ENCODE measurements at places on chromosomes 5 and 9.

DNA sequence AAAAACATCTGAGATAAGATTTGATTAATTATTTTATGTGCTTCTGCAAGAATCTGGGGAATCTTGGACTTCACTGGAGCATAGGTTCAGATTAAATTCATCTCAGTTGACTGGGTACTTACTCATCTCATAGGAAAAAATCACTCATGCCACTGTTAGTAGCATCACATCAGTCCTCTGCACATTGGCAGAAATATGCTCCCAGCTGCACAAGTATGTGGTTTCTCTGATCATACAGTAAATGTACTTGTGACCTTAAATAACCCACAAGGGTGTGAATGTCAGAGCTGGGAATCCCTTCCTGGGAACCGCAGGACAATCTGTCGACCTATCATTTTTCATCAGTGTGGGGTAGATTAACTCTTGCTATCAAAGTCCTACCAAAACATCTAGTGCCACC, 203.7 kb upstream of the SLC24A2 start:
- no peak for DNase-seq

DNA sequence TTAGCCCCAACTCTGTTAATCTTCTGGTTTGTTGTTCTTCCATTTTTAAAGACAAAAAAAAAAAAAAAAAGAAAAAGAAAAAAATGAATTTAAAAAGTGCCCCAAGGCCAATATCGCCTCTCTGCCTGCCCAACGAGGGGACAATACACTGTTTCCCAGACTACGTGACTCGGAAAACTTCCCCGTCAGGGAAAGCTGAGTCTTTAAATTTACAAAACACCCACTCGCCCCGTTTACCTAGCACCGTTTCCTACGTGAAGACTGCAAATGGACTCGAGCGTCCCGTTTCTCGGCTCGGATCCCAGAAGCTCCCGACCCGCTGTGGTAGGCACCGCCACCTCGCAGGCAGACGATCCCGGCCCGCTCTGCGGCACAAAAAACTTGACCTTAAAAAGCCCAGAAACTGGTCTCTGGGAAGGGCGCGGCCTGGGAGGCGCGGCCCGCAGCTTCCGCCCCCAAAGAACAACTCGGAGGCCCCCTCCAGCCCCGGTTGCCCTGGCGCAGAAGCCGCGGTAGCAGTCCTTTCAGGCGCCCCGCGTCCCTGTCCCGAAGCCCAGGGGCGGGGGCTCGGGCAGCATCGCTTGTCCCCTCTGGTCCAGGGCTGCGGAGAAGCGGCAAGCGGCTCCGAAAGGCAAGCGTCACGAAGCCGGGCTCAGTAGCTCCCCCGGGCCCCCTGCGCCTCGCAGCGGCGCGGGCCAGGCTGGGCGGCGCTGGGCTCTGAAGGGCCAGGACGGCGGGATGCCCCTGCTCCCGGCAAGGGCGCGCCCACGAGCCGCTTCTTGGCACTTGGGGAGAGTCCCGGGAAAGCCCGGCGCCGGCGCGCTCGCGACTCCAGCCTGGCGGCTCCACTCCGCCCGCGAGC, at the start of gene GCNT4:
TSS of gene GCNT4 (minus strand) at position 367 of the 862 bp plus-strand sequence. CDS start 22,521 bp downstream, outside the sequence.
- peak; percentile 66 for DNase-seq

GRCh38 chr9:5909976-5910375, 19.3 kb downstream of the MLANA start:
- DNase-seq, result no peak

DNA sequence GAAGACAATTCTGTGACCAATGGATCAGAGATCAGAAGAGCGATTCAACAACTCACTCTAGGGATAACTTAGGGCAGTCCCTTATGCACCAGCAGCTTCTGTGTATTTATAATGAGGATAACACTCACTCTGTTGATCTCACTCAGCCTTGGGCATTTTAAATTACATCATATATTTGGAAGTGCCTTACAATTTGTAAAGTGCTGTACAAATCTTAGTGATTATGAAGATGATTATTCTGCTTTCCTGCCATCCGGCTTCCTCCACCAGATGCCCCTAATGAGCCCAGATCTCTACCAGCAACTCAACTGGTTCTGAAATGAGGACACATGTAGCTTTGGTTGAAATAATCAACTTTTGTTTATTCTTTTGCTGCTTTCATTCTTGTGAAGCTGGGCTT, 105.3 kb downstream of the PCSK1 start:
- DNase-seq, result no peak

GRCh38 chr5:109325456-109325855, 84.3 kb downstream of the PJA2 start:
- DNase-seq, result no peak

DNA sequence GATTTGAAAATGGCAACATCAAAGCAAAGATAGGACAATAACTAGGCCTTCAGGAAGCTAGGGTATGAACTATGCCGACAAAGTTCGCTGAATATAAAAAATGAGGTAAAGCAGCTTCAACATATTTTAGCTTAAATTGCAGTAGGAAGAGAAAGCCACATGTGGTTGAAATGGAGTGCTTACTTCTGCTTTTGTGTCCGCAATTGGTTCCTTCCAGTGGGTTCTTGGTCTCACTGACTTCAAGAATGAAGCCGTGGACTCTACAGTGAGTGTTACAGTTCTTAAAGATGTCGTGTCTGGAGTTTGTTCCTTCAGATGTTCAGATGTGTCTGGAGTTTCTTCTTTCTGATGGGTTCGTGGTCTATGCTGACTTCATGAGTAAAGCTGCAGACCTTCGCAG, 95.2 kb downstream of the APTX start:
- DNase-seq, result no peak

DNA sequence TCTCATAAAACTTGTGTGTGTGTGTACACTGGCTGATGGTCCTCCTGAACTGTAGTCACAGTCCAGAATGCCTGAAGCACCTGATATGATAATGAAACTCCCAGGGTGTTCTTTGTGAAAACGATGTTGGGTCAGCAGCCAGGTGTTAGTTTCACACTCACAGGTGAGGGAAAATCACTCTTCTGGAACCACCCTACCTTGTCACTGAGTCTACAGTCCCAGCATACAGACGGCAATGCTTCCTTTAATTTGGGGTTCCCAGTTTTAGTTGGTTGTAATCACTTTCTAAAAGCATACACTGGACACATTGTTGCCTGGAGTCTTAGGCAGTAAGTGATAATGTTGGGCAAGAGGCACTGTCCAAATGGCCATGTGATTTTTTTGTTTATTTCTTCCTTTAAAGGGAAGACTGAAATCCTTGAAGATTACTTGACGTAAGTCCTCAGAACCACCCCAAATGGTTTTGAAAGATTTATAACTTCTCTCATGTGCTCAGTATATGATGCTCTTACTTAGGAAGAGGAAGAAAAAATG, 18.2 kb upstream of the MGAT1 start:
- no peak for DNase-seq

DNA sequence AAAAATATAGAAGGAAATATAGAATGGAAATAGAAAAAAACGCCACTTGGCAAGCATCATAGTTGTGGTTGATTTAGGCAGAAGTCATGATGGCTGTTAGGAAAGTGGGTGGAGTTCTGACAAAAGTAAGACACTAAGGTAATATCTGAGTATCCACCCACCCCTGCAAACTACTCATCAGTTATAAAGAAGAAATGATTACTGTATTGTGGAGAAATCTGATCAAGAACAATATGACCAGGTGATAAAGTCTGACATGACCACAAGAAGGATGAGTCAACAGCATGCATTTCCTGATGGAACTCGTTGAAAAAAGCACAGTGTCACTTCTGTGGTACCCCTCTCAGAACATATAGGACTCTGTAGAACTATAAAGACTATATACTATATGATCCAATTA, 343.4 kb upstream of the PAPPA start:
- DNase-seq, result no peak

- DNase-seq, result no peak
These were observed 129.3 kb upstream of the LPCAT1 start for GRCh38 chr5:1652873-1653697.

- DNase-seq, result no peak
These were observed 401.3 kb upstream of the DAB2 start for GRCh38 chr5:39826051-39826450.

- no peak for DNase-seq
These were observed 24.2 kb upstream of the TMEM171 start for GRCh38 chr5:73096239-73096575.

Measured in sciatic nerve (tissue), 2 donors.